ENCODE measurements at places on chromosomes 6 and 20. TPM values are rescaled to one million over a fixed set of nuclear protein-coding genes. Genes with fewer than 3 reads are reported as not detected.

The DSP gene
- 94.7 TPM for polyA plus RNA-seq

The ANKRD6 gene
- 6.7 TPM for polyA plus RNA-seq

The AGER gene
- 1.6 TPM for polyA plus RNA-seq

The PRND gene
- polyA plus RNA-seq, result not detected

The ADTRP gene
- polyA plus RNA-seq, result 0.05 TPM

The CALHM5 gene
- polyA plus RNA-seq, result 1.2 TPM

The SOX18 gene
- 26.8 TPM for polyA plus RNA-seq

The PBOV1 gene
- not detected for polyA plus RNA-seq

The SNAI1 gene
- polyA plus RNA-seq, result 8.4 TPM

The PLAGL1 gene
- 10.5 TPM for polyA plus RNA-seq

The SPATA25 gene
- 1.7 TPM for polyA plus RNA-seq

The TP53INP2 gene
- 72.0 TPM for polyA plus RNA-seq

The MMP24 gene
- polyA plus RNA-seq, result 0.27 TPM

The FABP7 gene
- polyA plus RNA-seq, result 3.3 TPM

The BMP6 gene
- polyA plus RNA-seq, result 3.0 TPM

The OCSTAMP gene
- not detected for polyA plus RNA-seq

The MCHR2 gene
- not detected for polyA plus RNA-seq

The LGSN gene
- polyA plus RNA-seq, result not detected

The ASIP gene
- polyA plus RNA-seq, result 8.0 TPM

The PRR18 gene
- polyA plus RNA-seq, result 0.02 TPM

The EPPIN gene
- not detected for polyA plus RNA-seq

The CYP39A1 gene
- polyA plus RNA-seq, result 3.3 TPM

The C6orf132 gene
- polyA plus RNA-seq, result 1.8 TPM

The PI16 gene
- polyA plus RNA-seq, result 69.5 TPM

The NMBR gene
- polyA plus RNA-seq, result not detected

The MPIG6B gene
- polyA plus RNA-seq, result 0.20 TPM

The HSPA12B gene
- polyA plus RNA-seq, result 8.9 TPM

The DDR1 gene
- 46.9 TPM for polyA plus RNA-seq

All from right cardiac atrium (tissue), 5 donors.